ENCODE measurements at places on chromosomes 5 and 9.
A peak's percentile ranks its signal among the peaks of the same experiment; 100 is the strongest.

DNA sequence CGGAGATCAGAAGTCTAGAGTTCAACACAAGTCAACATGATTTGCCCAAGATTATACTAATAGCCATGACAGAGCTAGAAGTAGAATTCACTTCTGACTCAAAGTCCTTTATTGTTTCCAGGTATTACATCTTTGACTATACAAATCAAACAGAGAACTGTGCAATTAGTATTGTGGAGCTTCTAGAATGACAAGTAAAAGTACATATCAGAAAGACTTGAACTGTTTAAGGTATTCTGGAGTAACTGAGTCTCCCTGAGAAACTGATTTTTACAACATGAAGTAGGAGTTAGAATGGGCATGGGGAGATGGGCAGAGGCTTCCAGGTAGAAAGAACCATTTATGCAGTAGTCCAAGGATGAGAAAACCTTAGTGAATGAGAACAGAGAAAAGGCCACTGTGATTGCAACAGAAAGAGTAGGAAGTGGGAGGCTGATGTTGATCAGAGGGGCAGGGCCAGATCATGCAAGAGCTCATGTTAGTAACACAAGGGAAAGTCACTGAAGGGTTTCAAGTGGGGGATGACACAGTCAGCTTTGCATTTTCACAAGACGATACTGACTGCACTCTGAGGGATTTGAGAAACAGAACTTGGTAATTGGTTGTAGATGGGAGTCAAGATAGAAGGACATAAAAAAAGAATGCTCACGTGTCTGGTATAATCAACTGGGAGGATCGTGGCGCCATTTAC lies 280.7 kb downstream of the RFX3 start:
- DNase-seq: no peak

DNA sequence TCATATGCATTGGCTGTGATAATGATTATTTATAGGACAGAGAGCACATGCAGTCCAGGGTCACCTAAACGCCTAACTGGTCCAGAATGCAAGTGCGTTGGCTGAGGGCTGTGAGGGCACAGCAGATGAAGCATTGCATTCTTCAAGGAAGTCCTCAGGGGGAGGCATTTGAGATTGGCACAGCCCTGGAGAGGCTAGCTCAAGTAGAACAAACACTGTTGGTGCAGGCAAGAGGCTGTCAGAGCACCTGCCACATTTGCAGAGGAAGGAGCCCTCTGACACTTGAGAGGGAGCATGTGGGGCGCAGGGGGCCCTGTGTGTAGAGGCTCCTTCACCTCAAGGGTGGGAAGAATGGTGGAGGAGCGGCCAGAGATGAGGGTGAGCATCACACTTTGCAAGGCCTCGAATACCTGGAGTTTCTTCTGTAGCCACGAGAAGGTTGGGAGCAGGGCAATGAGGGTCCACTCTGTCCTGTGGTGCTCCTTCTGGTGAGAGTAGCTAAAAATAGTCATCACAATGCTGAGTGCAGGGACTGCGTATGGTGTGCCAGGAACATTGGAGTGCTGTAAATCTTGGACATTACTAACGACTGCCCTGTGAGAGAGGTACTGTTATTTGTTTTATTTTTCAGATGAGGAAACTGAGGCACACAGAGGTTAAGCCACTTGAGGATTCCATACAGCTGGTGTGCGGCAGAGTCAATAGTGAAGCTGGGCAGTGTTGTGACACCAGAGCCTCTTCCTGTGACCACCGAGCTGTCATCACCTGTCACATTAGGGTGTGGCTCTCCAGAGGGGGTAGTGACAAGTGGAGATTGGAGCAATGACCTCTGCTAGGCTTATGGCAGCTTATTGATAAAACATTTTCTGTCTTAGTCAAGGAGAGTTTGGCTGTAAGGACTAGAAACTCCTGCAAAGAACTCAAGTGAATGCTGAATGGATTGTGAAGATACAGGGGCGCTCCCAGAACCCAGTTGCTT lies 100.2 kb downstream of the PIP5K1B start:
- DNase-seq: no peak

DNA sequence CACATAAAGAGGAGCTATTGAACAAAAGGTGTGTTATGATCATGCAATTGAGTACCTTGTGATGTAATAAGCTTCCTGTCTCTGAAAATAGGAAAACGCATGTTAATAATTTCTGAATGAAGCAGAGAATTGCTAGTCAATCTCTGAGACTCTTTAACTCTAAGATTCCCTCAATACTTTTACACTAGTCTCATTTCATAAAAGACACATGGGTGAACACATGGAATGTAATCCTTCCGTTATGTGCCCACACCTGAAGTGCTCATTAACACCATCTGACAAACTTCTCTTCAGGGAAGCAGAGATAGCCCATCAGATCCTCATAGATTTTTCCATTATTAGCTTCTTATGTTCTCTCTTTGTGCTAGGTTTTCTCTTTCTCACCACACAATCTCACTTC lies 182.4 kb downstream of the TLR4 start:
- no peak for DNase-seq

DNA sequence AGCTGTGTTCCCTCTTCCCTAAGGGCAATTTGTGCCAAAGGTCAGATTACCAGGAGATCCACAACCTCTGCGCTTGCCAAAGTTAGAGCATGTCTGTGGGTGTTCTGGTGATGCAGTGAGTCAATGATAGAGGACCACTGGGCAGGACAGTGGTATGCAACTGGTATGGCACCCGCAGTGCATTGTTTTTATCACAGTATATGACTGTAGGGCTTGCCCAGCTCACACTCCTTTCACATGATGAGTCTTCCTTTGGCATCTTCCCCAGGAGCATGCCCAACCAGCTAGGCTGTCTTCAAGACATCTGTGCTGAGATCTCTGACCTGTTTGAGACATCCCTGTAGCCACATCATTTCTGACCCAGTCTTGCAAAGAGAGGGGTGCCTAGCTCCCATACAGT lies 1650.0 kb upstream of the CDH6 start:
- no peak for DNase-seq

DNA sequence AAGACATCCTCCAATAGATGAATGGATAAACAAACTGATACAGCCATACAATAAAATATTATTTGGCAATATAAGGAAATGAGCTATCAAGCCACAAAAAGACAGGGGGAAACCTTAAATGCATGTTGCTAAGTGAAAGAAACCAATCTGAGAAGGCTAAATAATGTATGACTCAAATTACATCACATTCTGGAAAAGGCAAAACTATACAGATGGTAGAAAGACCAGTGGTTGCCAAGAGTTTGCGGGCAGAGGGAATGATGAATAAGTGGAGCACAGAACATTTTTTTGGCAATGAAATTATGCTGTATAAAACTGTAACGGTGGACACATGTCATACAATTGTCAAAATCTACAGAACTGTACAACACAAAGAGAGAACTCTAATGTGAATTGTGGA lies 63.3 kb downstream of the CSF2 start:
- peak; percentile 50 for DNase-seq

GRCh38 chr9:116837018-116837989 lies 150.2 kb downstream of the TRIM32 start:
- DNase-seq: no peak

DNA sequence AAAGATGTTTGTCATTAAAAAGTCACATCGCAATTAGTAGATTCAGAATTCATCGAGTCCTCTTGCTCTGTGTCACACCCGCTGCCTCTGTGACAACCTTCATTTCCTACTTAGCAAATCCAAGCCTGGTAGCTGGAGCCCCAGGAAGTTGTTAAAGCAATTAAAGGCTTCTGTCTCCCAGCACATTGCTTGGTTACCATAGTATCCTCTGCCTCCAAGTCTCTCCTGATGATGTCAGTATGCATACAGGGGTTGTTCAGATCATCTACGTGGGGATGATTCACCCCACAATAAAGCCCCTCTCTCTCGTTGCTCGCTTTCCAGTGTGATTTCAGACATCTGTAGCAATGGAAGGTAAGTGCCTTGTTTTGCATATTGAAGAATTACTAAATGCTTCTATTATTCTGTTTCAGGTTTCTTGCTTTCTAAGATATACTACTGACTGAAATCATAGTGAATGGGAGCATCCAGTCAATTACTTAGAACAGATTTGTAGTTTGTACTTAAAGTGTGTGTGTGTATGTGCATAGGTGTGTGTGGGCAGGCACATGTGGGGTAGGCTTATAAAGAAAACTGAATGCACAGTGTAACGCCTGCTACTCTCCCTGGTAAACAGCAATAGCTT lies 52.9 kb downstream of the PAM start:
- DNase-seq: peak; percentile 32

- no peak for DNase-seq
Observed at GRCh38 chr9:126623314-126623666, 9.6 kb downstream of the LMX1B start.

- DNase-seq: no peak
Observed at GRCh38 chr5:50995285-50995942, 329.0 kb downstream of the PARP8 start.

- no peak for DNase-seq
Observed at GRCh38 chr9:128689820-128690683, 1.0 kb downstream of the SET start.

DNA sequence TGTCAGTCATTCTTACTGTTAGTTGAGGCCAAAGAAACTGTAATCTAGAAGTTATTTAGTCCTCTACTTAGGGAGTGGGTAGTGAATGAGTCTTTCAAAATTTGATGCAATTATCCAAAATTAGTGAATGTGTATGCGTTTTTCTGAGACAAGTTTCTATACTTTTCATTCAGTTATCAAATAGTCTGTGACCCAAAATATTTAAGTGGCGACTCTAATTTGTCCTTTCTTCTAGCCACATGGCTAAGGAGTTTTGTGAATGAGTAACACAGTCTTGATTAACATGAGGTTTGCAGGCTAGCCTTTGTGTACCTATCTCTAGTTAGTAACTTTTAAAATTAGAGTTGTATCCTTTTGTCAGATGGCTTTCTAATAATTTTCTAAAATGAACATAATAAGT lies 45.6 kb downstream of the COMMD10 start:
- no peak for DNase-seq

- no peak for DNase-seq
Observed at GRCh38 chr9:35470894-35471293, 19.0 kb upstream of the RUSC2 start.

- DNase-seq: no peak
Observed at GRCh38 chr5:54579591-54580295, 62.2 kb downstream of the SNX18 start.

DNA sequence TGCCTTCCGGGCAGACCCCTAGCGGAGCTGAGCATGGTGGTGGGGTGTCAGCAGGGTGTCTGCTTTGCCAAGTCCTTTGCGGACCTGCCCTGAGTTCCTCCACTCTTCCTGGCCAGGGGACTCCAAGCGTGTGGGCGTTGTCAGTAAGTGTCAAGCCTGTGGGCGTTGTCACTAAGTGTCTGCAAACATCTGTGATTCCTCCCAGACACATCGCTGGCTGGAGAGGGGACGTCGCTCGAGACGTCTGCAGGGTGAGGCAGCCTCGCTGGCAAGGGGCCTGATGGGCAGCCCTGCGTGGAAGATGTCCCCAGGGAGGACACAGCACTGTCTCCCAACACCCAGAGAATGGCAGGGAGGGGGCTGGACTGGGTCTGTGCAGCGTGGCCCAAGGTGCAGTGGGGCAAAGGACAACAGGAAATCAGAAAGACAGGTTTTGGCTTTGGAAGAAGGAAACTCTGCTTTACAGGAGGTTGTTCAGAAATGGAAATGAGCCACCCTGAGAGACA lies 28.8 kb downstream of the ADAMTSL2 start:
- no peak for DNase-seq

DNA sequence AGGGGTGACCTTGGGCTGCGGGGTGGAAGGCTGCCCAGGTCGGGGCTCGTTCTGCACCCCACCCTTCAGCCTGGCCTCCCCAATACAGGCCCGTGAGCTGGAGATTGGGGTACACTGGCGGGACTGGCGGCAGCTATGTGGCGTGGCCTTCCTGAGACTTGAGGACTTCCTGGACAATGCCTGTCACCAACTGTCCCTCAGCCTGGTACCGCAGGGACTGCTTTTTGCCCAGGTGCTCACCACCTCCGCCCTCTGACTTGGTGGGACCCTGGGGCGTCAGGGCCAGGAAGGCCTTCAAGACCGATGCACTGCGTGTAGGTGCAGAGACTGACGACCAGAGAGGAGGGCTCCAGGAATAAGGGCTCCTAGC lies 10.5 kb downstream of the ZDHHC12 start:
- DNase-seq: no peak

GRCh38 chr5:132612846-132613245 lies 45.1 kb upstream of the IL13 start:
- DNase-seq: no peak

DNA sequence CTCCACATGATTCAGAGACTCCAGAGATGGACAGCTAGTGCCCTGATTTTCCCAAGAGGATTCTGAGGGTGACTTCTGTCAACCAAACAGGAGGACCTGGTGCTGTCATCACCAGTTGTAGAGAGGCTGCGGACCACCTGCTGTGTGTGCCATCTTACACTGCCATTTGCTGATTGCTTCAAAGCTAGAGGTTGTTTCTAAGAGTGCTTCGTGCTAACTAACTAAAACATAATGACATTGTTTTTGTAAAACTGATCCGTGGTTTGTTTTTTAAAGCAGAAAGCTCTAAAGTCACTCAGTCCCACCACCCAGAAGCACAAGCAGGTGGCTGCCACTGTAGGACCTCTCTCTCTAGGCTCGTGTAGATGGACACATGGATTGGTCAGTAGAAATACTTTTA lies 12.2 kb downstream of the TENT4A start:
- no peak for DNase-seq

DNA sequence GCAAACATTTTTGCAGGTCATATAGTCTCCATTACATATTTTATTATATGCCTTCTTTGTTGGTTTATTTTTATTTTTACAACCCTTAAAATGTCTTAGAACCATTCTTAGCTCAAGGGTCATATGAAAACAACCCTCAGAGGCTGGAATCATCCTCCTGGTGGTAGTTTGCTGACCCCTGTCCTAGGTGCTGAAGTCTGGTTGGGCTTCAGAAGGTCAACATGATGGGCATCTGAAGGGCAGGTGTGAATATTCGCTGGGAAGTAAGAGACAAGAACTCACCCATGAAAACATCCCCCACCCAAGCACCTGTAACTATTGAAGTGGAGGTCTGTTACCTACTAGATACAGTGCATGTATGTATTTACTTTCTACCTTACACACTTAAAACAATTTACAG lies 75.4 kb downstream of the OSMR start:
- DNase-seq: no peak

- DNase-seq: no peak
Observed at GRCh38 chr9:7461791-7462190, 337.8 kb downstream of the DMAC1 start.

DNA sequence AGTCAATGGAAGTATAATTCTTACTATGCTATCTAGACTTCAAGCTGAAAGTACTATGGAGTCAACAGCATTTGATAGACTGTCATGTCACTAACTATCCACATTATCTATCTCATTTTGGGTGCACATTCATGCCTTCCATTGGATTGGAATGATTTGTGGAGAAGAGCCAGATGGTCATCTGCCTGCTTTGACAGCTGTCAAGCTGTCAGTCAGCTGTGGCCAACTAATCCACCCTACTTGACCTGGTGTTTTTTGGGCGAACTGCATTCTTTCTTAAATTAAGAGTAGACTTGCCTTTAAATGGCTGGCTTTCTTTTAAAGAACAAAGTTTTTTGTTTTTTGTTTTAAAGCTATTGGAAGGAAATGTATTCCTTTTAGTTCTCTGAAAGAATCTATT lies 151.5 kb downstream of the DCP2 start:
- DNase-seq: no peak

- no peak for DNase-seq
Observed at GRCh38 chr9:72006501-72006900, 53.9 kb downstream of the C9orf57 start.

Data from HFF-Myc (cell line).